ENCODE measurements at places on chromosomes 12 and 14.

GRCh38 chr12:94207849-94208621 lies 59.7 kb downstream of the PLXNC1 start:
- DNase-seq = peak; percentile 73

DNA sequence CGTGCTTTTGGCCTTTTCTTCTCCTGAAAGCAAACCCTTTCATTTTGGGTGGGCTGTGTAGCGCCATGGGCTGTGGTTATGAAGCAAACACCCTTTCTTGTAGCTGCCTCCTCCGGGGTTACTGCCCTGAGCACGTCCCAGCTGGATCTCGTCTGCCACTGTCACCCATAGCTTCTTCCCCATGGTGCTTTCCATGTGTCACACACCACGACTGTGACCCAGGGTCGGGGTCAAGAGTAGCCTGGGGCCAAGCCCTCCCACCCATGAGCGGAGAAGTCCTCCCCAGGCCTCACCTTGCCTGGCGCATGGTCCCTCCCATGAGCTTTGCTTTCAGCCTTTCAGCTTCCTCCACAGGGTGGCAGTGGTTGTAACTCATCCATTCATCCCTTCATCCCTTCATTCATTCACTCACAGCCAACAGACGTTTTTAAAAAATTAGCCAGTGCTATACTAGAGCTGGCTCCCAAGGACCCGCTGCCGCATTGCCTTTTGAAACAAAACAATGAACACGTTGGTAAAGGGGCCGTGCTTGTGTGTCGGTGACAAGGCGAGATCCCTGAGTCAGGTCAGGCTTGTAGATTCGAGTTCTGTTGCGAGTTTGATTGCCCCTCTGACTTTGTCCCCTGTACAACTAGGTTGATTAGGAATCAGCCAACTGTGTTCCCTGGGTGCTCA lies 29.5 kb downstream of the MEG3 start:
- no peak for DNase-seq

DNA sequence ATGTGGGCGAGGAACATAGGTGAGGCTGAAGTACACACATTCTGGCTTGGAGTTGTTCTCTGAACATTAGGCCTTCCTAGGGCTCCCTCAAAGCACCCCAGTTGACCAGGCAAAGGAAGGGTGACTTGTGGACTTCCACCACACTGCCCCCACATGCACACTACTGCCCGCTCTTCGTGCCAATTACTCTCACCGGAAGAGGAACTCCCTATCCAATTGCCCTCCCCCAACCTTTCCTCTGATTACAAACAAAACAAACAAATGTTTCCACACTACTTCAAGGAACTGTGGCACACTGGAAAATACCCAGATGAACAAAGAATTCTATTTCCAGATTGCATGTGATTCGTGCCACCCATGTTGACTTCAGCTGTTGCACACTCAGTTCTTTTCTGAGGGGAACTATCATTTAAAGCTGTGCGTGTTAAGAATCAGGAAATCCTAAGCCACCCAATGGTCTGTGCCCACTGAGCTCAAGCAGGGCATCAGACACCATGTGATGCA lies 139.3 kb downstream of the SSPN start:
- no peak for DNase-seq

- no peak for DNase-seq
Measured at GRCh38 chr12:67671892-67672291, 23.3 kb downstream of the DYRK2 start.

- DNase-seq = no peak
Measured at GRCh38 chr14:104467641-104468040, 111.9 kb upstream of the C14orf180 start.

DNA sequence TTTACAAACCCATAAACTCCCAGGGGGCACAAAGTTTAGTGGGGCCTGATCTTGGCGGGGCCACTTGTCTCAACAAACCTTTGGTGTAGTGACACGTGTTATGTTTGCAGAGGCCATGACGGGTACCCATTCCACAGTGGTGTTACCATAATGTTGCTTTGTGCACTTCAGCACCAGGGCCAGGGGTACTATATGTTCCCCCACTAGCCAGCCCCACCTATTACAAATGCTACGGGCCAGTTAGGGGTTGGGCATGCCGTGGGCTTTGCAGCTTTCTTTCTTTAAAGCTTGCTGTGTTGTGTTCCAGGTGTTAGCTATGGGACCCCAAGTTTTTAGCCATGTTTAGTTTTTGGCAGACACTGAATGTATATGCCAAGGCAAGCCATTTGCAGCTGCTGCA lies 30.8 kb upstream of the G2E3 start:
- no peak for DNase-seq

DNA sequence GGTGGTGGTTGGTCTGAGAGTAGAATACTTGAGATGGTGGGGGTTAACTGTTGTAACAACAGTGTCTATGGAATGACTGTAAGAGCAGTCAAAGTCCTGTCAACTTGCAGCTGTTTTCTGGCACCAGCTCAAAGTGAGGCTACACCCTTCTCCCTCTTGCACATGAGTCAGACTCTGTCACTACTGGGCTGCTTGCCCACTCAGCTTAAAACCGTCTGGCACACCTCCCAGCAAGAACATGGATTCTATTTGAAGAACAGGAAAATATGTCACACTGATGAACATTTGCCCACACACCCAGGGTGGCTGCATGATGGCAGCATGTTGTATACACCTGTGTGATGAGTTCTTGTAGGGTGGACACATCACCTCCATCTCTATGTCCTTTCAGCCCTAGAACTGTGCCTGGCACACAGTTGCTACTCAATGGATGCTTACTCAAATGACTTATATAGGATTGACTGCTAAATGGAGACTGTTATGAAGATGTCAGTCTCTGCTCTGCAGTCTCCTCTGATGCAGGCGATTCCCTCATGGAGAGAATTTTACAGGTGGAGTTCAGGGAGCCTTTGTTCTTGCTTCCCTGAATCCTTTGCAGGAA lies 19.3 kb upstream of the SERPINA6 start:
- peak; percentile 99 for DNase-seq

- no peak for DNase-seq
Measured at GRCh38 chr12:46218322-46219095, 50.3 kb downstream of the SLC38A1 start.
